Erythroblast (primary cell): ENCODE measurements at places on chromosomes 12 and 14.
A peak's percentile ranks its signal among the peaks of the same experiment; 100 is the strongest.

DNA sequence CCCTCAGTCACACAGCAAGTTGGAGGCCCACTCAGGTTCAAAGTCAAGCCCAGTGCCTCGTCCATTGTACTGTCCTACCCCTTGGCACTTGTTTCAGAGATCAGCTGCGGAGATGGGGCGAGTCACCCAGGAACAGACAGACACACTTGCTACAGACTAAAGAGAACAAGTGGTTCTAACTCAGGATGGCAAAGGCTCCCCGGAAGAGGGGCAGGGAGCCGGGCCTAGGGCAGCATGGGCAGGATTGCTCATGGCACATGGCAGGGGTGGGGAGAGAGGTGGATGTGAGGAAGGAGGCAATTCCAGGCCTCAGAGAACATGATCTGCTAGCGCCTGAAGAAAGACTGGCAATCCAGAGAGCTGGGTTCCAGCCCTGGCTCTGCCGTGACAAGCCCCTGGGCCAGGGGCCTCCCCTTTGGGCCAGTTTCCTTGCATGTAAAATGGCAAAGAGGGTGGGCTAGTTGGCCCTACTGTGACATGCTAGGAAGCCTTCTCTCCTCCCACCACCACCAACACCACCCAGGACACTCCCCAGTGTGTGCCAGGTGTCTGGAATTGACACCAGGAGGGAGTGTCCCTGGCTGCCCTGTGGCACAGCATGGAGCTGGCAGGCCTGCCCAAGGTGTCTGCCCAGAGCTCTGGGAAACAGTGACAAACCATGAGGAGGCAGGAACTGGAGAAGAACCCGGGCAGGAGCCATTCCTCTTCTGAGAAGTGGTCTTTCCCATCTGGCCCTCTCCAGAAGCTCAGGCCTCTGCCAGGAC, 24.0 kb upstream of the IRF2BPL start:
- no peak for DNase-seq

GRCh38 chr12:114779186-114779585, 95.2 kb upstream of the TBX3 start:
- DNase-seq, result no peak

DNA sequence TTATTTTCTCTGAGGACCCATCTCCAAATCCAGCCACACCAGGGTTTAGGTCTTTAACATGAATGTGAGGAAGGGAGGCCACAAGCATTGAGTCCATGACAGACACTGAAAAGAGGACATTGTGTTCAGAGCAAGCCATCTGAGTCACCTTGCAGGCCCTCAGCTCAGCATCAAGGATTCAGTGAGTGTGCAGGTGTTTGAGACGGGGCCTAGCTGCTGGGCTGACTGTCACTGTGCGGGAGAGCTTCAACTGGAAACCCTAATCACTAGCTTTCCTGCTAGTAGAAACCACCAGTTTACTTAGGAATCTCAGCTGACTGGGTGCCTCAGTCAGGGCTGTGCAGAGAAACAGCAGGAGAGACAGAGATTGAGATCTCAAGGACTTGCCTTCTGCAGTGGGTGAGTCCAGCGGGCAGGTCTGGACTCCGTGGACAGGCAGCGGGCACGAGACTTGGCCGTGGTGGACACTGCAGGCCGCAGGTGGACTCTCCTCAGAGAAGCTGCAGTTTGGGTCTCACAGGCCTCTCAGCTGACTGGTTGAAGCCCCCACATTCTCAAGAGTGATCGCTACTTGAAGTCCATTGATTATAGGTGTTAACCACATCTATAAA, 86.1 kb upstream of the DYNC1H1 start:
- DNase-seq, result no peak

- peak; percentile 67 for DNase-seq
These were observed 59.9 kb downstream of the USP15 start for GRCh38 chr12:62320054-62320453.

- no peak for DNase-seq
These were observed 19.1 kb upstream of the SLC17A8 start for GRCh38 chr12:100337727-100338126.

DNA sequence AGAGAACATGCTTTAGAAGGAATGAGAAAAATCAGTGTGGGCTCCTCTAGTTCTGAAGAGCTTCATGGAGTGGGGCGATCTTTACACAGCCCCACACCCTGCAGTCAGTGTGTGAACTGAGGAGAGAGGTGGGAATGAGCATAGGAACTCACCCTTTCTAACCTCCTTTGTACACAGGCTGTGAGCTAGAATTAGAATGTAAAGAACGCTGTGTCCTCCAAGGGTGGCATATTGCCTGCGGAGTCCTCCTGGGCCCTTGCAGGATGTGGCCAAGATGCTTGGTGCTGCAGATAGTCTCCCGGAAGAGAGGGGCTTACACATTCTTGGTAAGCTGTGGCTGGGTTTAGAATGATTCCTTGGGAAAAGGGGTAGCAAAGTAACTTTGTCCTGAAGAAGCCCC, 43.9 kb downstream of the NINJ2 start:
- no peak for DNase-seq

DNA sequence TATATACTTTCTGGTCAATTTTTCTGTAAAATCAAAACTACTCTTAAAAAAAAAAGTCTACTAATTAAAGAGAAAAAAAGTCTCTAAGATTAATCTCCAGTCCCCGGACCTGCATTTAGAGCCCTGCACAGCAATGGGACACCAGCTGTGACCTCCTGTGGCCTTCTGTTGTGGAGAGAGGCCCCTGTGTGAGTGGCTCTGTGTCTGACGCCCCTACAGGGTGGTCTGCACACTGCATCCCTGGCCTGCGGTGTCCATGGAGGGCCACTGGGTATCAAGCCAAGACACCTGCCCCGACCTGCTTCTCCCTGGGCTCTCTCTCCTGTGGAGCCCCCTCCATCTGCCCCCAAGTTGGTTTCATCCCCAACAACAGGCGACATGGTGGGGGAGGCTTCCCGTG, 248.0 kb upstream of the DIO3 start:
- DNase-seq, result no peak

- peak; percentile 78 for DNase-seq
These were observed 412.3 kb downstream of the RPS29 start for GRCh38 chr14:49173765-49174373.

GRCh38 chr14:72883961-72884360, 9.9 kb downstream of the DPF3 start:
- peak; percentile 52 for DNase-seq

DNA sequence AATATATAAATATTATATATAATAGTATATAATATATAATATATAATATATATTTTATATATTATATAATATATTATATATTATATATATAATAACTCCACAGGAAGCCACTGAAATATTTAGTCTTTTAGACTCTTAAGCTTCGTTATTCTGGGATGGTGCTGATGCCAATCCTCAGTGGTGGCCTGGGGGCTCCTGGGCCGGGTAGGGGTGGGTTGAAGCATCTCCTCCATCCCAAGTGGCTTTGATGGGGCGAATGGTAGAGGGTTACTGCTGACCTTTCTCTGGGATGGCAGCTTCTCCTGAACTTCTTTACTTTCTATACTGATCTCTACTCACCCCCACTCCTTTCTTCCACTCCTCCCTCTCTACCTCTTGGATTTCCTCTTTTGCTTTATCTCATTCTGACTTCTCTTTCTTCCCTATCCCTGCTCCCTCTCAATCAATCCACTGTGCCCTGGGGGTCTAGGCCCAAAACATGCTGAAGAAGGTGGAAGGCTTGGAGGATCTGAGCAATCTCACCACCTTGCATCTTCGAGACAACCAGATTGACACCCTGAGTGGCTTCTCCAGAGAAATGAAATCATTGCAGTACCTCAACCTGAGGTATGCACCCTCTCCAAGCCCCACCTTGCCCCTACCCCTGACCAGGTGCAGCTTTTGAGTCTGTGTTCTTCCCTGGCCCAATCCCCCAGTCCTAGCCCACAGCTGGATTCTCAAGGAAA, 4.8 kb upstream of the ENO2 start:
- no peak for DNase-seq

GRCh38 chr12:12290206-12290605, 23.4 kb upstream of the LRP6 start:
- DNase-seq, result no peak

DNA sequence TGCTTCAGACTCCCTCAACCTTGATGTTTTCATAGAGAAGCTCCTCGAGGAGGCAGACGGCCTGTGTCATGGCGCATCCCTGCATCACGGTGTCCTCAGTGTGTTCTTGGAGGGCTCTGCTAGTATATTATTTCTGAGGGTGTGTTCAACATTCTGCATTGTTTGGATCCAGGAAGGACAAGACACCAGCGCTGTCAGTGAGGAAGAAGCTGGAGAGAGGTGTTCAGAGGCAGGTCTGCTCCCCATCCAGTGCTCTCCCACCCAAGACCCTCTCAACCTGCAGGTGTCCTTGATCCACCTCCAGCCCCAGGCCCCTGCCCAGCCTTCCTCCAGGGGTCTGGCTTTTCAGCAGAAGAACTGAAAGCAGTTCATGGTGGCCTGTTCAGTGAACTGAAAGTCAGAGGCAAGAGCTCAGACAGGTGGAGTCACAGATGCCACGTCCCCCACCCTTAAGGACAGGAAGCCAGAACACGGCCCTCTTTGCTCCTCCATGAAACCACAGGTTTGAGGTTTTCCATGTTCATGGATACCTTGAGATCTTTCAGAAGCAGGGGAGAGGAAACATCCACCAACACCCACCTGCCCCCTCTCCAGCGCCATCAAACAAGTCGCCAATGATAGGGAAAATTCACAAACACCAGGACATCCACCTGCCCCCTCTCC, 37.4 kb downstream of the DIO3 start:
- DNase-seq, result no peak

GRCh38 chr14:94152676-94153075, 21.4 kb upstream of the PPP4R4 start:
- no peak for DNase-seq

DNA sequence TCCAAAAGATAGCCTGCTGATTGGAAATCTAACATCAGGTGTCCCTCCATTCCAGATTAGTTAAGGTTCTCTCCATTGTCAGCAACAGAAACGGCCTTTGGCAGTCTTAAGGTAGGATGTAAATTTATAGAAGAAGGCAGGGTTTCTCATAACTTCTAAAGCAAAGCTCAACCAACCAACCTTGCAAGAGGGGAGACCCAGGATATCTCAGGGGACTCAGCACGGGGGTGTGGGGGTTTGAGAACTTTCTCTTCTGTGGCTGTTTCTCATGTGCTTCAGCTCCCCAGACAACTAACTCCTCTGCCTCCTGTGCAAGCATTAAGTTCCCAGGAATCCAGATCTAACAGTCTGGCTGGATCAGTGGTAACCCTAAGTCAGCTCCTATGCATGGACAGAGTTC, 148.1 kb downstream of the RIMBP2 start:
- DNase-seq, result no peak

DNA sequence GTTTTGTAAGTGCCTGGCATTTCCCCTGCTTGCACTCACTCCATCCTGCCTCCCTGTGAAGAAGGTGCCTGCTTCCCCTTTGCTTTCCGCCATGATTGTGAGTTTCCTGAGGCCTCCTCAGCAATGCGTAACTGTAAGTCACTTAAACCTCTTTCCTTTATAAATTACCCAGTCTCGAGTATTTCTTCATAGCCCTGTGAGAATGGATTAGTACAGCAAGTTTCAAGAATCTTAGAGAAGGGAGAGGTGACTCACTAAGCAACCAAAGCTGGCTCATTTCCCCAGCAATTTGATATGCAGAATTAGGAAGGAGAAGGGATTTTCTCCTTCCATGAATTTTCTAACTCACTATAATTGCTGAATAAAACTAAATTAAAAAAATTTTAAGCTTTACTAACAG, 251.0 kb upstream of the FOXG1 start:
- no peak for DNase-seq

GRCh38 chr14:95998656-95999055, 40.5 kb upstream of the C14orf132 start:
- DNase-seq, result no peak

GRCh38 chr14:82180139-82180538, 646.5 kb upstream of the SEL1L start:
- no peak for DNase-seq

DNA sequence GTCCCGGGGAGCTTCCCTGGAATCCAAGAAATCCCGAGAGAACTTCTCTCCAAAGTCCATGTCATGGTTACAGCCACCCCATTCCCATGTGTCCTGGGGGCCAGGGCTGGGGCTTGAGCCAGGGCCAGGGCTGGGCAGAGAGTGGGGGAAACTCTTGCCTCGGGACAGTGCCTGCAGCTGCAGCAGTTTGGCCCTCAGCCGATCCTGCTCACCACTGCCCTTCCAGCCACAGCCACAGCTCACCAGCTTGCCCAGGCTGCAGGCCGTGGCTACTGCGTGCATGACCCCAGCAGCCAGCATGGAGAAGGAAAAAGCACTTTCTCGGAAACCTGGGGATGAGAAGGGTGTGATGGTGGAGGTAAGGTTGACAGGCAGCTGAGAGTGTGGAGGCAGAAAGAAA, 3.5 kb downstream of the WNT10B start:
- no peak for DNase-seq

GRCh38 chr12:32765906-32766305, 10.2 kb upstream of the YARS2 start:
- DNase-seq, result no peak

GRCh38 chr14:98951521-98952152, 320.4 kb downstream of the BCL11B start:
- no peak for DNase-seq

DNA sequence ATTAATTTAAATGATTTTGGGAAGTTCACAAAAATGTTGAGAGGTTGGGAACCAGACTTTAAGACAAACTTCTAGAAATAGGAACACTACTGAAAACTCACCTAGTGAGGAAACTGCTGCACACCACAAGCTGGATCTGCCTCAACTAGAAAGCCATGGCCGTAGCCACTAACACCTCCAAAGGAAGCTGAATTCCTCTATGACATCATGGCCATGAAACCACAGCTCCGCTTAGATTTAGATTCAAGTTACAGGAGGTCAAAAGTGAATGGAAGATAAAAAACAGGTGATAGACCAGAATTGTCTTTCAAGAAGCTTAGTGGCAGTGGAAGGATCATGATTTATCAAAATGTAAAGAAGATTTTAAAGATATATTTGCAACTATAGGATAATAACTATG, 208.8 kb upstream of the ALG10 start:
- DNase-seq, result no peak

GRCh38 chr14:34064349-34064748, 113.5 kb upstream of the EGLN3 start:
- no peak for DNase-seq

GRCh38 chr14:77659831-77660230, 43.4 kb upstream of the SPTLC2 start:
- no peak for DNase-seq

- DNase-seq, result no peak
These were observed 82.9 kb downstream of the NCOR2 start for GRCh38 chr12:124484526-124484953.

- DNase-seq, result no peak
These were observed 49.0 kb downstream of the RERG start for GRCh38 chr12:15172060-15172822.

DNA sequence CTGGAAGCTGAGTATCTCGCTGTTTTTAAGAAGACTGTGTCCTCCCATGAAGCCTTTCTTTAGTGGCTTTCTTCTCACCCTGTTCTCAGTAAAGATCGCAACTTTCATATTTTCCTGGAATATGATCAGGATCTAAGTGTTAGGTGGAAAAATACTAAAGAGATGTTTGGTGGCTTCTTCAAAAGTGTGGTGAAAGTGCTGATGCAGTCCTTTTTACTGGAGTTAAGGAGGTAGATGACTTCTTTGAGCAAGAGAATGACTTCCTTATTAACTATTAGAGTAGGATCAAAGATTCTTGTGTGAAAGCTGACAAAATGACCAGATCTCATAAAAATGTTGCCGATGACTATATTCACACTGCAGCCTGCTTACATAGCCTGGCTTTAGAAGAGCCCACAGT, 141.6 kb downstream of the SLC5A8 start:
- DNase-seq, result no peak
